ENCODE measurements at places on chromosomes 16 and 17. TPM values are rescaled to one million over a fixed set of nuclear protein-coding genes. Genes with fewer than 3 reads are reported as not detected.

DNA sequence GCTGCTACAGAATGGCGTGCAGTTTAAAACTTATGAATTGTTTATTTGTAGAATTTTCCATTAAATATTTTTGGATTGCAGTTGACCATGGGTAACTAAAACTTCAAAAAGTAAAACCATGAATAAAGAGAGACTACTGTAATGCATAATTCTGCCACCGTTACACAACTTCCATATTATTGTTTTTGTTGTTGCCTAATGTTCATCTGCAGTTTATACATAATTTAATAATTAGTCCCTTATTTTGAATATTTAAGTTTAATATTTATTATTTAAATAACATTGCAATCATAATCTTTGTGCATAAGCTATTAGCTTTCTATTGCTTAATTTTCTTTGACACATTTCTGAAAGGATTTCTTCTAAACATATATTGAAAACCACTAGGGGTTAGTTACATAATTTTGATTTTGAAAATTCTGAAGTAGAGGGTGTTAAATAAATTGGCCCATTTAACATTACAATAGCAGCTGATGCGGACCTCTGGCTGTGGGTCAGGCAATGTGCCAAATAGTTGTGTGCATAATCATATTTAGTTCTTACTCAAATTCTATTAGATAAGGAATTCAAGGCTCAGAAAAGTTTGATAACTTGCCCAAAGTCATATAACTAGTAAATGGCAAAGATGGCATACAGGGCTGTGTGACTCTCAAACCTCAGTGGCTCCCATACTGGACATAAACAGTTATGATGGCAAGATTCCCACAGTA, 31.1 kb downstream of the PPM1E start:
- no peak for DNase-seq

GRCh38 chr17:17098551-17099179, 56.4 kb downstream of the MPRIP start:
- DNase-seq: no peak

HNF1B gene
- 0.26 TPM for total RNA-seq

DNA sequence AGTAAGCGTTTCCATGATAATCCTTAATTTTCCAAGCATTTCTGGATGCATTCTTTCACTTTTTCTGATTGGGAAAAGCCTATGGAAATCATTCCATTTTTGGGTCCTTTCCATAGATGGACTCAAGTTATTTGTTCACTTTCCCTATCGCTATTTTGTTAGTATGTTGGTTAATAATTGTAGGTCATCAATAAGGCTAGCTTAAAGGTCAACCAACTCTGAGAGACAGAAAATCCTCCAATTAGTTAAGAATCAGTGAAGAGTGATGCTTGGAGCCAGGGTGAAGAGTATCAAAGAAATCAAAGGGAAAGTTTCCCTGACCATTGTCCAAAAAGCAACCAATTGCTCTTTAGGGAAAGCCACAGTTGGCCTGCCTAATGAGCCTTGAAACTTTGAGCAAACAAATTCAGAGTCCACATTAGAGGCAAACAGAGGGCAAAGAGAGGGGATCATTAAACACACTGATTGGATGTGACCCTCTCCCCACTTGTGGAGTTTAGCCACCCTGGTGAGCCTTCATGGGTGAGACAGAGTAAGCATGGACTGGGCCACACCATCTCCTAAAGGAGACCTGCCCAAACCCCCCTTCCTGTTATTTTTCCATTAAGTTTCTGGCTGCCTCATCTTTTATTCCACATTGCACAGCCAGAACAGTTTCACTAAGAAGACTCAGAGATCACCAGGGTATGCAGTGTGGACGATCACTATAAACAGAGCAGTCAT, 133.4 kb upstream of the DYNLRB2 start:
- DNase-seq: no peak

SPAG9 gene
- 41.4 TPM for total RNA-seq

GRCh38 chr17:77723909-77724875, 234.3 kb upstream of the TNRC6C start:
- DNase-seq: no peak

- no peak for DNase-seq
Measured at GRCh38 chr17:9360677-9361081, 214.9 kb downstream of the STX8 start.

CHST4 gene
- total RNA-seq: 9.9 TPM

GRCh38 chr16:8936421-8936820, 27.3 kb downstream of the USP7 start:
- DNase-seq: peak; percentile 76

DNA sequence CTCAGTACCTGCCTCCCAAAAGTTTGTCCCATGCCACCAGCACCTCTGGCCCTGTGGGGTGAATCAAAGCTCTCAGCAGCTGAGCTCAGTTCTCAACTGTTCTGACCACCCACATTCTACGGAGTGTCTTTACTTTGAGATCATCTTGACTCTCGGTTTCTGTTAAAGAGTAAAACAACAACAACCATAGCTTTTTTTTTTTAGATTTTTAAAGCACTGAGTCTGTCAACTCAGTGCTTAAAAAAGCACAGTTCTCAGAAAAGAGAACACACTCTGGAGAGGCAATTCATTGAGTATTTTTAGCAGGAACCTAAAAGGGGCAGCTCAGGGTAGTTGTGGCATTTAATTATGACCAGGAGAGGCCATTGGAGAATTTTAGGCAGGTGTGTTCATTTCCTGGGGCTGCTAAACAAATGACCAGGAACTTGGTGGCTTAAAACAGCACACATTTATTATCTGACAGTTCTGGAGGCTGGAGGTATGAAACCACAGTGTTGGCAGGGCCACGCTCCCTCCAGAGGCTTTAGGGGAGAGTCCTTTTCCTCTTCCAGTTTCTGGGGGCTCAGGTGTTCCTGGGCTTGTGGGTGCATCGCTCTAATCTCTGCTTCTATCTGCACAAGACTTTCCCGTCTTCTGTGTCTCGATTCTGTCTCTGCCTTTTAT, 6.7 kb upstream of the WFIKKN2 start:
- DNase-seq: no peak

ASGR2 gene
- 0.30 TPM for total RNA-seq

CES1 gene
- 2.0 TPM for total RNA-seq

DNA sequence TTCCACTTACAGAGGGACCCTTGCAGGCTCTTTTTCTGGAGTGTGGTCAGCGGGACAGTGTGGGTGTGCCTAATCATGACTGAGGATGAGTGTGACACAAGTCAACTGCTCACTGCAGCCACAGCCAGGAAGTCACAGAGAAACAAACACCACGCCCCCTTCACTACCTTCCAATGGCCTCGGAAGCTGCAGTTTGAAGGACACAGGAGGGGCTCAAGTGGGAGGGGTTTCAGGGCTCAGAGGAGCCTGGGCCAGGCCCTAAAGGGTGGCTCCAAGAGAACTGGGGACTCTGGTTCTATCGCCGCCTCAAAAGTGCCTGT, 116.2 kb upstream of the SDK2 start:
- peak; percentile 64 for DNase-seq

DNA sequence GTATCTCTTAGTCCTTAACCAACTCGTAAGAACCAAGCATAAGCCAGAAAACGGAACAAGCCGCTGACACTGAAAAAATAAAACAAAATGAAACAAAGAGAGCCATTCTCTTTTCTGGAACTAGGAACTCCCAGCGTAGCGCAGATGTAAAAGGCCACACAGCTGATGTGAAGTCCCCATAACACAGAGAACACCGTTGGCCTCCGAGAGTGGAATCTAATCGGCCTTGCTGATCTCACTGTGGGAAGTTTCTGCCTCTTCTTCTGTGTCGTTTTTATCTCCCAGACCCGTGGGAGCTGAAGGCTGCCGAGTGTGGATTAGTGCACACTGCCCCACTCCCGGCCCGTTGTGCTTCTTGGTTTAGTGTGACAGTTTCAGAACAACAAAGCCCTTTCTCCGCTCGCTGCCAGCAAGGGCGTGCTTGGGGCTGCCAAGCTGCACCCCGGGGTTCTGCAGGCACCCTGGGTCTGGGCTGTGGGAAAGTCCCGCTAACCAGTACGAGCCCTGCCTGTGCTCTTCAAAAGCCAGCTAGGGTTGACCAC, 21.7 kb downstream of the TTYH2 start:
- DNase-seq: no peak

PRSS22 gene
- 2.3 TPM for total RNA-seq

- no peak for DNase-seq
Measured at GRCh38 chr16:84740596-84741116, 40.9 kb downstream of the USP10 start.

DNA sequence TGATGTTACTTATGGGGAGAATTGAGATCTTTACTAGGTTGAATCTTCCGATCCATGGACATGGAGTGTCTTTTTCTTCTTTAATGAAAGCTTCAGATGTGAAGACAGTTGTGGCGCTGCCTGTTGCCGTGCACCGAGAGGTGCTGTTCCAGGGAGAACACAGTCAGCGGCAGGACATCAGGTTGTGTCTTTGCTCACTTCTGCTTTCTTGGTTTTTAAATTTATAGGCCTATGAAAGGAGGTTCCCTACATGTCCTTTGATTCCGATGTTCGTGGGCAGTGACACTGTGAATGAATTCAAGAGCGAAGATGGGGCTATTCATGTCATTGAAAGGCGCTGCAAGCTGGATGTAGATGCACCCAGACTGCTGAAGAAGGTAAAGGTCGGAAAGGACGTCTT, 49.8 kb downstream of the SEC14L1 start:
- DNase-seq: no peak

DNA sequence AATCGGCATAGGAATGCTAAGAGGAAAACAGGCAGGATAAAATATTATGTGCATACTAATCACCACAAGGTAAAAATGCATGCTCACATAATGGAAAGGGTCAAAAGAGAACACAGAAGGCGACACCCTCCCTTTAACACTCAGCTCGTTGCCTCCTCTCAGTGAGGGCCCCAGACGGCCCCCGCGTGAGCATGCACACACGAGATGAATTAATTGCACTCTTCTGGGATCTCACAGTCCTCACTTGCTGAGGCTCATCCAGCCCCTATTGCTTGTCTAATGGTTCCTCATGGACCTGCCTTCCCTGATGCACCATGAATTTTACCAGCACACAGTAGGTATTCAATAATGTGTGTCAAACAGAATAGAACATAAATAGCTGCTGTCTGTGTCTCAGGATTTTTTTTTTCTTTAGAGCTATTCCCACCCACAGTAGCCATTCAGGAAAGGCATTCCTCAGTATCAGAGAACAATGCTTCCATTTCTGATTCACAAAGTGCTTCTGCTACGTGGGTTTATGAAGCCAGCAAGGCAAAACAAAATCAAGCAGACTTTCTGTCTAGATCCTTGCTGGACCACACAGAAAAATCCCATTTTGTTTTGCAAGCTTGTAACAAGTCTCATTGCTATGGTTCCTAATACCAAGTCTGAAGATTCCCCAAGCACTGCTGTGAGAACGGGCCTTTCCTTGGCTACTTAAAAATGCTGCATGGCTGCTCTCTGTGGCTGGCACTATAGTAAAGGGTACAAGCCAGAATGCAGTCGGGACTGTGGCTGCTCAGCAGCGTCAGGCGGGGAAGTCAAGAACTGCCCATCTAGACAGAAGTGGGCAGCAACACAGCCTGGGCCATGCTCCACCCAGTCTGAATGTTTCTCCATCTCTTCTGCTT, 43.6 kb downstream of the TOM1L2 start:
- no peak for DNase-seq

GRCh38 chr17:1039123-1039507, 42.2 kb downstream of the TIMM22 start:
- no peak for DNase-seq

- no peak for DNase-seq
Measured at GRCh38 chr17:47690121-47690520, 3.8 kb upstream of the TBKBP1 start.

DNA sequence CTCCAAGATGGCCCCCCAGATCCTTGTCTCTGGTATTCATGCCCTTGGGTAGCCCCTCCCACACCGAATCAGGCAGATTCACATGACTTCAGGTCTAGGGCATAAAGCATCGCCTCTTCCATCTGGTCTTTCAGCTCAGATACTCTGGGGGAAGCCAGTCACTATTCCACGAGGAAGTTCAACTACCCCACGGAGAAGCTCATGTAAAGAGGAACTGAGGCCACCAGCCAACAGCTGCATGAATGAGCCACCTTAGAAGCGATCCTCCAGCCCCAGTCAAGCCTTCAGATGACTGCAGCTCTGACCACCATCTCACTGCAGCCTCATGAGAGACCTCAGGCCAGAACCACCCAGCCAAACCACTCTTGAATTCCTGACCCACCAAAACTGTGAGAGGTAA, 54.1 kb downstream of the SOCS3 start:
- DNase-seq: no peak

PRKCB gene
- total RNA-seq: 11.3 TPM

MPP2 gene
- 31.4 TPM for total RNA-seq

DNA sequence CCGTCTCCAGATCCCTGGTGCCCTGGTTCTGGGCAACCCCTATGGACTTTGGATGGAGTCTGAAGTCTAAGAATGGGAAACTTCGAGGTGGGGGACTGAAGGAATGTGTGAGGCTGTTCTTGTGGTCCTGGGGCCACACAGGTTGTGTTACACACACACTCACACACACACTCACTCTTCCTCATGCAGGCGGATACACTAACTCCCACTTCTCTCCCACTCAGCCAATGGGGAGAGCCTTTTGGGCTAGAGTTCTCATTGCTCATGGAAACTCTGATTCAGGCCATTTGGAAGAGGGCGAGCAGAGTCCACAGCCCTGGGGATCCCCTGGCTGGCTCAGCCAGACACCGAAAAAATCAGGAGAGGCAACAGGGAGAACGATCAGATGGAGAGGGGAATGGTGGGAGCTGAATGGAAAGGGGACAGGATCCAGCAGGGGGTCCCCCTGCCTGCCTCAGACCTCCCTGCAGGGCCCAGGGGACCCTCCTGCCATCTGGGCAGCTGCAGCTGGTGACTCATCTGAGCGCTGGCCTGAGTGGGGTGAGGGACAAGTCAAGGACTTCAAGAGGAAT, 9.1 kb downstream of the IGFBP4 start:
- DNase-seq: no peak

GRCh38 chr17:41354536-41354935, 3.9 kb upstream of the KRT33A start:
- DNase-seq: no peak

DNA sequence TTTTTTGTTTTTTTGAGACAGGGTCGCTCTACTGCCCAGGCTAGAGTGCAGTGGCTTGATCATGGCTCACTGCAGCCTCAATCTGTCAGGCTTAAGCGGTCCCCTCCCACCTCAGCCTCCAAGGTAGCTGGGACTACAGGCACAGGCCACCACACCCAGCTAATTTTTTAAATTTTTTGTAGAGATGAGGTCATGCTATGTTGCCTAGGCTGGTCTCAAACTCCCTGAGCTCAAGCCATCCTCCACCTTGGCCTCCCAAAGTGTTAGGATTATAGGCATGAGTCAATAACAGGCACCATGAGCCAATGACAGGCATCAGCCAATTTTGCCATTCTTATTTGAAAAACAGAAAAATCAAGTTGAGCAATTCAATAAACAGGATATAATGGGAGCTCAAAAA, 125.0 kb downstream of the SPAG9 start:
- DNase-seq: no peak

GRCh38 chr17:33178681-33179080, 114.4 kb downstream of the ASIC2 start:
- DNase-seq: no peak

ARL4D gene
- total RNA-seq: 13.4 TPM

RAB26 gene
- 7.3 TPM for total RNA-seq

RNU2-1 gene
- 5,885 TPM for total RNA-seq

GRCh38 chr16:24861461-24861860, 15.7 kb downstream of the SLC5A11 start:
- DNase-seq: no peak

ARL2BP gene
- total RNA-seq: 10.6 TPM

GRCh38 chr16:35255186-35255803, 1795.9 kb downstream of the TP53TG3F start:
- no peak for DNase-seq

Measured in WTC11 (cell line).